ENCODE measurements at places on chromosomes 13 and 19. TPM values are rescaled to one million over a fixed set of nuclear protein-coding genes. Genes with fewer than 3 reads are reported as not detected.

DNA sequence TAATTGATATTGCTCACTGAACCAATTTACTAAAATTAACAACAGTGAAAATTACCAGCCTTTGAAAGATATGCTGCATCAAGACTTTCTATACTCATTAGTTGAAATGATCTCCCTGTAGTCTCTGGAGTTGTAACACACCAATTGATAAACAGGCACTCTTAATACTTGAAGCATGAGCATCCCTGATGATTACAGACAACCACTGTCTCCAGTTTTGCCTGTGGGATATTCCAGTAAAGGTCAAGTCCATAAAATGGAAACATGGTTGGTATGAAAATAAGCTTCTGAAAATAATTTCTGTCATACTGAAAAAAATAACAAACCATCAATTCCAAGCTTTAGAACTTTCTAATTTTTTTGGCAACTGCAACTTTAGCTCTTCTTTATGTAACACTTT is 405.8 kb downstream of the SPRY2 start:
- H3K27ac ChIP-seq, result no peak overlapping the region
- H3K4me3 ChIP-seq, result no peak overlapping the region
- H3K4me1 ChIP-seq, result no peaks in the 10 kb centered on the region
- no peak for DNase-seq
- H3K27me3 ChIP-seq, result no peaks in the 10 kb centered on the region
- H3K36me3 ChIP-seq, result no peaks in the 10 kb centered on the region

GRCh38 chr13:92775658-92776057 is 450.9 kb upstream of the GPC6 start:
- no peaks in the 10 kb centered on the region for H3K36me3 ChIP-seq
- no peak for DNase-seq
- no peaks in the 10 kb centered on the region for H3K4me1 ChIP-seq
- H3K4me3 ChIP-seq, result no peak overlapping the region
- H3K27ac ChIP-seq, result no peak overlapping the region

TMC4 gene
- total RNA-seq, result 1.3 TPM

GRCh38 chr13:46866150-46866549 is 30.7 kb downstream of the HTR2A start:
- peaks cover 29% of the 10 kb centered on the region for H3K27me3 ChIP-seq
- no peak for DNase-seq
- no peaks in the 10 kb centered on the region for H3K36me3 ChIP-seq
- no peak overlapping the region for H3K4me3 ChIP-seq
- peaks cover 2% of the 10 kb centered on the region for H3K4me1 ChIP-seq

GRCh38 chr13:59458908-59459579 is 704.7 kb downstream of the DIAPH3 start:
- H3K27ac ChIP-seq, result no peak overlapping the region
- H3K4me3 ChIP-seq, result no peak overlapping the region
- no peaks in the 10 kb centered on the region for H3K36me3 ChIP-seq
- DNase-seq, result no peak
- H3K4me1 ChIP-seq, result peaks cover 7% of the 10 kb centered on the region

DNA sequence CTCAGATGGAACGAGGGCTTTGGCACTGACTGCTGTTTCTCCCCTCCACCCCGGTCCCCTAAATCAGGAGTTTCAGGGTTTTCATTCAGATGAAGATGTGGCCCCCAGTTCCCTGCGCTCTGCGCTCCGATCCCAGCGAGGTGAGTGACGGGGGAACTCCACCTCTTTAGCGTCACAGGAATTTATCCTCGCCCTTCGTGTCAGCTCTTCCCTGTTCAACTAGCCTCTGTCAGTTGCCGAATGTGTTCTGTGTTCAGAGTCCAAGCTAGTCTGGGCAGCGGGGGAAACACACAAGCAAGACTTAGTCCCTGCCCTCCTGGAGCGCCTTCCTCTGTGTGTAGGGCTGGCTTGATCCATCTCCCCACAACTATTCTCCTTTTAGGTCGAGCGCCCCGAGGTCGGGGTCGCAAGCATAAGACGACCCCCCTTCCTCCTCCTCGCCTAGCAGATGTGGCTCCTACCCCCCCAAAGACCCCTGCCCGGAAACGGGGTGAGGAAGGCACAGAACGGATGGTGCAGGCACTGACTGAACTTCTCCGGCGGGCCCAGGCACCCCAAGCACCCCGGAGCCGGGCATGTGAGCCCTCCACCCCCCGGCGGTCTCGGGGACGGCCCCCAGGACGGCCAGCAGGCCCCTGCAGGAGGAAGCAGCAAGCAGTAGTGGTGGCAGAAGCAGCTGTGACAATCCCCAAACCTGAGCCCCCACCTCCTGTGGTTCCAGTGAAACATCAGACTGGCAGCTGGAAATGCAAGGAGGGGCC is 1.8 kb downstream of the KMT2B start:
- no peak for DNase-seq
- peak overlapping the region; percentile 87 for H3K4me3 ChIP-seq
- peaks cover 31% of the 10 kb centered on the region for H3K4me1 ChIP-seq
- peaks cover 4% of the 10 kb centered on the region for H3K36me3 ChIP-seq
- H3K27ac ChIP-seq, result peak overlapping the region; percentile 72

DNA sequence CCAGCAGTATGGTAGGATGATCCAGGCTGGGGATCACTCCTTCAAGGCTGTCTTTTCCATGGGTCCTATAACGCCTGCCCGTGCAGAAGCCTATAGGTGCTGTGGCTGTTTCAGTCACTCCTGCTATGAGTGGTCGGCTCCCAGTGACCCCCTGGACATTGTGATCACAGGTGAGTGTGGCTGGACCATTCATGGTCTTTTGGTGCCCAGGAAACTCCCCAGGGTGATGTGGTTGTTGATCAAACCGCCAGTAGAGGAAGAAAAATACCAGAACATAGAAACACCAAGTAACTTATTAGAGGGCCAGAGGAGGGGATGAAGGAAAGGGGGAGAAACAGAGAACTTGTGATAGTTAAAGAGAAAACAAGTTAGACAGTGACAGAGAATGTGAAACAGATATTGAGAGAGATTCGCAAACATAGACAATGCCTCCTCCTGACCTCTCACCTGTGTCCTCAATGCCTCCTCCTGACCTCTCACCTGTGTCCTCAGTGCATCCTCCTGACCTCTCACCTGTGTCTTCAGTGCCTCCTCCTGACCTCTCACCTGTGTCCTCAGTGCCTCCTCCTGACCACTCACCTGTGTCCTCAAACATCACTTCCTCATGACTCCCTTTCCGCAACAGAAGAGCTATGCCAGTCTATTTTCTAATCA is 19.4 kb downstream of the LAIR2 start:
- no peaks in the 10 kb centered on the region for H3K36me3 ChIP-seq
- H3K4me3 ChIP-seq, result no peak overlapping the region

DNA sequence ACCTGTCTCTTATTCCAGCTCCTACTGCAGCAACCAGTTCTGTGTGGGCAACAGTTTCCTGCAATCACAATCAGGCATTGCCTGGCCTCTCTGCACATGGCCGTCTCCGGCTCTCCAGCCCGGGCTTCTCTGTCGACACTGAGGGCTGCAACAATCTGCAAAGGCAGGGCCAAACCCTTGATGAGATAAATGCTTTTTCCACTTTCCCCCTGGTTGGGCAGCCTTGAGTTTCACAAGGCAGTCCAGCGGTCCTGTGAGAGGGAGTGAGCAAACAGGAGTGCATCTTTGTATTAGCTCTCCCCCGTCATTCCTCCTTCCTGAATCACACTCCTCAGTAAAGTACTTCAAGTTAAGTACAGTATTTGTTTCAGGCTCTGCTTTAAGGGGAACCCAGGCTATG is 40.7 kb upstream of the VWA8 start:
- peaks cover 26% of the 10 kb centered on the region for H3K27me3 ChIP-seq
- H3K4me1 ChIP-seq, result no peaks in the 10 kb centered on the region

DHRS12 gene
- 23.1 TPM for total RNA-seq

RINL gene
- total RNA-seq, result 46.0 TPM

VSTM2B gene
- total RNA-seq, result not detected

DNA sequence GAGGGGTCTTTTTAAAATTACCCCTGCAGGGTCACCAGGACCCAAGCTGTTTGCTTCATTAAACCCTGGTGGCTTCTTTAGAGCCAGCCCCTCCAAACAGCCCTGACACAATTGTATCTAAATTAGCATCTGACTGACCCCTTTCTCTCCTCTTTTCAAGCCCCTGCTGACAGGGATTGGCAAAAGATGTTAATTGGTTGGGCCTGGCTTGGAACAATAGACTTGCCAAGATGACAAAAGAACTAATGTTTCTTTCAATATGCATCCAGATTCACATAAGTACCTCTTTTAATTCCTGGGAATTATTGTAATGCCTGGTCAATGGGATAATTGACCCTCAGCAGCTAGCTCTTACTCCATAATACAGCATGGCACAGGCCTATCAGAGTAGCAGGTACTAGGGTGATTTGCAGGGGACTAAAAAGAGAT is 140.8 kb downstream of the SHISA2 start:
- H3K27me3 ChIP-seq, result no peaks in the 10 kb centered on the region
- H3K36me3 ChIP-seq, result no peaks in the 10 kb centered on the region
- H3K4me3 ChIP-seq, result no peak overlapping the region
- no peak for DNase-seq
- H3K27ac ChIP-seq, result no peak overlapping the region

DNA sequence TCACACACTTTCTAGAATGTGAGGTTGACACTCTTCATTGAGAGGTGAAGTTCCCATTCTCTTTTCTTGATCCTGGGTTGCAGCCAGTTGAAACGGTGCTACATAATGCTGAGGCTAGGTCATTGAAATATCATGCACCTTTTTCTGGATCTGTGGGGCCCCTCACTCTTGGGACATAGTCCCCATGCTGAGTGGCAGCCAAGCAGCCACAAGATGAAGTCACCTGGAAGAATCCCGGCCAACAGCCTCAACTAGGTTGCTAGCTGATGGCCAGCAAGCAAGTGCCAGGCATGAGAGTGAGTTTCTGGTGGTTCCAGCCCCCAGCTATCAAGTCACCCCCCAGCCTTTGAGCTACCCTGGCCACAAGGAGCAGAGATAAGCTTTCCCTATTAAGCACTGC is 148.5 kb upstream of the TSHZ3 start:
- H3K4me1 ChIP-seq, result peaks cover 2% of the 10 kb centered on the region
- DNase-seq, result no peak
- peaks cover 19% of the 10 kb centered on the region for H3K27me3 ChIP-seq
- no peaks in the 10 kb centered on the region for H3K36me3 ChIP-seq
- H3K4me3 ChIP-seq, result no peak overlapping the region
- no peak overlapping the region for H3K27ac ChIP-seq

MARK4 gene
- 28.9 TPM for total RNA-seq

GRCh38 chr13:45240143-45240542 is 39.3 kb upstream of the KCTD4 start:
- H3K27ac ChIP-seq, result no peak overlapping the region
- H3K36me3 ChIP-seq, result no peaks in the 10 kb centered on the region
- H3K4me1 ChIP-seq, result peaks cover 10% of the 10 kb centered on the region
- no peaks in the 10 kb centered on the region for H3K27me3 ChIP-seq
- no peak for DNase-seq

CD79A gene
- total RNA-seq, result 27.3 TPM

- DNase-seq, result no peak
- peak overlapping the region; percentile 77 for H3K27ac ChIP-seq
- H3K36me3 ChIP-seq, result no peaks in the 10 kb centered on the region
- no peaks in the 10 kb centered on the region for H3K27me3 ChIP-seq
- peaks cover 17% of the 10 kb centered on the region for H3K4me1 ChIP-seq
Observed at GRCh38 chr19:37988758-37989635, 82.0 kb downstream of the SIPA1L3 start.

GRCh38 chr19:39247701-39248664 is 673 bp downstream of the IFNL4 start:
- H3K4me1 ChIP-seq, result peaks cover 16% of the 10 kb centered on the region
- H3K27ac ChIP-seq, result no peak overlapping the region
- H3K36me3 ChIP-seq, result no peaks in the 10 kb centered on the region
- H3K27me3 ChIP-seq, result peaks cover 8% of the 10 kb centered on the region
- no peak overlapping the region for H3K4me3 ChIP-seq

- H3K36me3 ChIP-seq, result peaks cover 2% of the 10 kb centered on the region
- H3K4me1 ChIP-seq, result peaks cover 31% of the 10 kb centered on the region
- no peak for DNase-seq
Observed at GRCh38 chr13:99614465-99614885, 113.2 kb downstream of the TM9SF2 start.

GRCh38 chr13:113500530-113501265 is 10.2 kb upstream of the DCUN1D2 start:
- no peaks in the 10 kb centered on the region for H3K27me3 ChIP-seq
- no peak overlapping the region for H3K4me3 ChIP-seq
- DNase-seq, result no peak
- H3K27ac ChIP-seq, result no peak overlapping the region

PRKCG gene
- 1.1 TPM for total RNA-seq

DNA sequence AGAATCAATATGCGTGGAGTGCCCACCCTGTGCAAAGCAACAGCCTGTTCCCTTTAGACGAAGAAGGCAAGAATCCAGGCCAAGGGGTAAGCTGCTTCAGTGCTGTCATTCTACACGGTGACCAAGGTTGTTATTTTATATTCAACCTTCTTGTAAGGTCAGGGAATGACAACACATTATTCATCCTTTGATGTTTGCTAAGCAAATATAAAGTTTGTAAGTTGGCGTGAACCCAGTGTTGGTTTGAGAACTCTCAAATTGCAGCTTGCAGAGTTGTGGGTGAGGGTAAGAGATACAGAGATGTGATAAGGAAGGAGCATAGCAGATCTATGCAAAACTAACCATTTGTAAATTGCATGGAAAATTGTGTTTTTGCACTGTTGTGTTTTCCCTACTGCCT is 436.7 kb downstream of the FGF9 start:
- peaks cover 4% of the 10 kb centered on the region for H3K36me3 ChIP-seq
- peaks cover 39% of the 10 kb centered on the region for H3K4me1 ChIP-seq
- H3K27ac ChIP-seq, result peak overlapping the region; percentile 83
- H3K4me3 ChIP-seq, result peak overlapping the region; percentile 69
- H3K27me3 ChIP-seq, result no peaks in the 10 kb centered on the region
- no peak for DNase-seq

DENND1C gene
- 105 TPM for total RNA-seq

MAP4K1 gene
- total RNA-seq, result 351 TPM

RASAL3 gene
- total RNA-seq, result 103 TPM

RETN gene
- total RNA-seq, result not detected

DNA sequence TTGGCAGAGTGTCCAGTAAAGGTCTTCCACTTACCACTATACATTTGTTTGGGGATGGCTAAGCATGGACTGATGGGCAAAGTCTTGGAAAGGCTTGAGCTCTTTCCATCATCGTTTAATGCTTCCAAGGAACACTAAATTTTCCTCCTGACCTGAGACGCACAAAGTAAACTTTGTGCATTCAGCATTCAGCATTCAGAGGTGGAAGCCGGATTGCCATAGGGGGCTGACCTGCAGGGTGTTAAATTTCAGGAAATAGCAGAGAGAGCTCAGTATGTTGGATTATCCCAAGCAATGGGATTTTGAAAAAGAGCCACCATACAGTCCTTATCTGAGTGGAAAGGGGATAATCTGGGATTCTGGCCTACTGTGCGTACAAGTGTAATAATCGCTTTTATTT is 14.0 kb downstream of the ZNF552 start:
- DNase-seq, result no peak
- H3K4me3 ChIP-seq, result no peak overlapping the region
- peaks cover 1% of the 10 kb centered on the region for H3K36me3 ChIP-seq
- peaks cover 12% of the 10 kb centered on the region for H3K4me1 ChIP-seq
- no peaks in the 10 kb centered on the region for H3K27me3 ChIP-seq

- H3K27ac ChIP-seq, result no peak overlapping the region
- no peaks in the 10 kb centered on the region for H3K27me3 ChIP-seq
- DNase-seq, result no peak
Observed at GRCh38 chr13:100209857-100210825, 121.2 kb downstream of the PCCA start.

PSG2 gene
- total RNA-seq, result not detected

ATP4B gene
- total RNA-seq, result not detected

UPK1A gene
- 0.44 TPM for total RNA-seq

GRCh38 chr19:6837525-6837924 is 49.9 kb upstream of the ADGRE1 start:
- no peak for DNase-seq
- no peak overlapping the region for H3K4me3 ChIP-seq
- no peaks in the 10 kb centered on the region for H3K27me3 ChIP-seq
- peak overlapping the region; percentile 92 for H3K27ac ChIP-seq
- H3K36me3 ChIP-seq, result peaks cover 20% of the 10 kb centered on the region
- H3K4me1 ChIP-seq, result peaks cover 17% of the 10 kb centered on the region

ATCAY gene
- not detected for total RNA-seq

Data from T-helper 17 cell (primary cell).